Progenitor cell of endocrine pancreas (in vitro differentiated cells): ENCODE measurements at places on chromosomes 6 and 20. TPM values are rescaled to one million over a fixed set of nuclear protein-coding genes. Genes with fewer than 3 reads are reported as not detected.

- peaks cover 11% of the 10 kb centered on the region for H3K4me1 ChIP-seq
- peaks cover 1% of the 10 kb centered on the region for H3K36me3 ChIP-seq
- H3K4me3 ChIP-seq: no peak overlapping the region
- no peaks in the 10 kb centered on the region for H3K27me3 ChIP-seq
- DNase-seq: no peak
These were observed 2.8 kb downstream of the ERVFRD-1 start for GRCh38 chr6:11108726-11109125.

GRCh38 chr6:4210629-4211419, 75.4 kb upstream of the ECI2 start:
- no peak overlapping the region for H3K27ac ChIP-seq
- H3K36me3 ChIP-seq: peaks cover 7% of the 10 kb centered on the region
- H3K4me3 ChIP-seq: no peak overlapping the region
- DNase-seq: peak; percentile 34

GRCh38 chr6:32854376-32855178, 585 bp downstream of the PSMB9 start:
- H3K4me3 ChIP-seq: peak overlapping the region; percentile 82
- peak overlapping the region; percentile 9 for H3K27ac ChIP-seq
- H3K4me1 ChIP-seq: peaks cover 7% of the 10 kb centered on the region
- no peak for DNase-seq

DNA sequence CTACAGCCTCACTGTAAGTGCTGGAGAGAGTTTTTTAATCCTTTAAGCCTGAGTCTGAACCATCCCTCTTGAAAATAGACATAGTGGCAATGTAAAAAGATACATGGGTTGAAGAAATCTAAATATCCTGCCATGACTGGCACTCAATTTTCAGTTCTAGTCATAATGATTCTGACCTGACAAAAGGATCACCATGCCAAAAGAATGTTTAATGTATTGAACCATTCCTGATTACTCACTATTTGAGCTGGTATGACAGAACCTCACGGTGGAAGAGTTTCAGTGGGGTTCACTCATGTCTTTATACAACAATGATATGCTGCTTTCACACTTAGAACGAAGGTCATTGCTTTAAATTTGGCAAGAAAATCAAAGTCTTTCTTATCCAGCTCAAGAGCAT, 93.4 kb downstream of the HIVEP2 start:
- no peak overlapping the region for H3K27ac ChIP-seq
- H3K27me3 ChIP-seq: peaks cover 2% of the 10 kb centered on the region
- H3K36me3 ChIP-seq: no peaks in the 10 kb centered on the region

DNA sequence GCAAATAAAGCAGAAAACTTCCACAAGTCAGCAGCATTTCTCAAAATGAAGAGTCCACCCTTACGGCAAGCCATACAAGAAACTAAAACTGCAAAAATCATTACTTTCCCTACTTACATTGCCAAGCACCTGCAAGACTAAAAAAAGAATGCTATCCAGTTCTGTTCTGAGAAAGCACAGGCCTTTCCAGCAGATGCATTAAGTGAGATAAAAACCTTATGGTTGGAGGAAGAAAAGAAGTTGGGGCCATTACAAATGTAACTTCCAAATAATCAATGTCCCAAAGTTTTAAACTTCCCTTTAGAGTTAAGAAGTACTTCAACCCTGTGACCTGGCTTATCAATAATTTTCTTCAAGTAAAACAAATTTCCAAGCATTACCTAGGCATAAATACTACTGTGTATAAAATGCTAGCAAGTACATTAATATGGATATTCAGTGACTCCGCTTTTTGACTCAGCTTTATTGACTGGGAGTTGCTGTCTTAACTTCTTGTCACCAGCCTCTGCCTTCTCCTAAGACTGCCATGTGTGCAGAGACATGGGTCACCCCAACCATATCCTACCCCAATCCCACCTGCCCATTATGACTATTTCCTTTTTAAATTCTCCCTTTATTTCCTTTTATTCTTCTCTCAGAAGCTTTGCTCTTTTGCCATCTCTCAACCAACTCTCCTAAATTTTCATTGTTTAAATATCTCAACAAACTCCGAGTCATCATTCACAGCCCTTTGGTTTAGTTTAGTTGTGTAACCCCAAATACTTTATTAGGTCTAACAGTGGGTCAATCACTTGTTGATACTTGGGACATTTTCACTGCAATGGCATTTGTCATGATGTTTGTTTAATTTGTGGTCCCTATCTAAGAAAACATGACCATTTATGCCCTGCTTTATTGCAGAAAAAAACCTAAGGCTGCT, 49.7 kb downstream of the SLC22A23 start:
- no peak for DNase-seq
- no peak overlapping the region for H3K4me3 ChIP-seq
- H3K4me1 ChIP-seq: peaks cover 71% of the 10 kb centered on the region
- H3K27me3 ChIP-seq: no peaks in the 10 kb centered on the region

PPARD gene
- total RNA-seq: 13.9 and 14.0 TPM in 2 replicates

TSBP1 gene
- not detected in 2 replicates for total RNA-seq

- no peak overlapping the region for H3K4me3 ChIP-seq
- peaks cover 2% of the 10 kb centered on the region for H3K27me3 ChIP-seq
- no peaks in the 10 kb centered on the region for H3K36me3 ChIP-seq
- H3K4me1 ChIP-seq: peaks cover 23% of the 10 kb centered on the region
- H3K27ac ChIP-seq: no peak overlapping the region
These were observed 9.1 kb downstream of the HIVEP2 start for GRCh38 chr6:142935553-142936517.

SLC17A3 gene
- 0.34 and 0.58 TPM in 2 replicates for total RNA-seq

DNA sequence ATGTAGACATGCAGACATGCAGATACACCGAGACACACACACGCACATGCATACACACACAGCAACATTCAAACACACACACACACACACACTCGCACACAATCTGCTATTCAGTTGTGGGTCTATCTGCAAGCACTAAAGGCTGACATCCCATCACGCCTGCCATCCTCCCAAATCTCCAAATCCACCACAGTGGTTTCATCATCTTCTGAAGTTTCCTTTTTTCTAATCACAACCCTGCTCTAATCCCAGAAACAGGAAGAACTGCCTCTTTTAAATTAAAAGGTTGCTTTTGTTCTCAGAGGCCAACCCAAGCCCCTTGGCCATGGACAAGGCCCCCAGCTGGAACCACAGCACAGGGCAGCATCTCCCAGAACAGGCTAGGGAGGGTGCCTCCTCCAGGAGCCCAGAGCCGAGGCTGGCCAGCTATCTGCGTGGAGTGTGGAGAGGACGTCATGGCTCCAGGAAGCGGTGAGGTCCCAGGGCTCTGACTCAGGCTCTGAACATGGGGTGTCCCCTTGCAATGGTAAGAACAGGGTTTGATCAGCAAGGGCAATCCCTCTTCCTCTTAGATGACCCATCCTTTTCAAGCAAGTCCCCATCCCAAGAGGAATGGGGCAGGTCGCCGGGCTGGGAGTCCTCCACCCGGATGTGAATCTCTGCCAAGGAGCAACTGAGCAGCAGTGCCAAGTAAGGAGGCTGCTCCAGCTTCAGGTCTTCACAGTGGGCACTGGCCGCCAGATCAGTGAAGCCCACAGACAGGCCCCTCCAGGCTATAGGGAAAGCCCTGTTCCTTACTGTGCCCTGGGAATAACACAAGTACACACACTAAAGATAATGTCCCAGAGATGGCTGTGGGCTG, 14.7 kb downstream of the FOXF2 start:
- no peak overlapping the region for H3K4me3 ChIP-seq
- peaks cover 39% of the 10 kb centered on the region for H3K27me3 ChIP-seq
- no peak for DNase-seq
- H3K36me3 ChIP-seq: no peaks in the 10 kb centered on the region
- H3K27ac ChIP-seq: no peak overlapping the region

- no peaks in the 10 kb centered on the region for H3K36me3 ChIP-seq
- H3K4me3 ChIP-seq: no peak overlapping the region
- no peak overlapping the region for H3K27ac ChIP-seq
These were observed 14.5 kb upstream of the RGS17 start for GRCh38 chr6:153145591-153145990.
